ENCODE measurements at places on chromosomes 2 and 18.

DNA sequence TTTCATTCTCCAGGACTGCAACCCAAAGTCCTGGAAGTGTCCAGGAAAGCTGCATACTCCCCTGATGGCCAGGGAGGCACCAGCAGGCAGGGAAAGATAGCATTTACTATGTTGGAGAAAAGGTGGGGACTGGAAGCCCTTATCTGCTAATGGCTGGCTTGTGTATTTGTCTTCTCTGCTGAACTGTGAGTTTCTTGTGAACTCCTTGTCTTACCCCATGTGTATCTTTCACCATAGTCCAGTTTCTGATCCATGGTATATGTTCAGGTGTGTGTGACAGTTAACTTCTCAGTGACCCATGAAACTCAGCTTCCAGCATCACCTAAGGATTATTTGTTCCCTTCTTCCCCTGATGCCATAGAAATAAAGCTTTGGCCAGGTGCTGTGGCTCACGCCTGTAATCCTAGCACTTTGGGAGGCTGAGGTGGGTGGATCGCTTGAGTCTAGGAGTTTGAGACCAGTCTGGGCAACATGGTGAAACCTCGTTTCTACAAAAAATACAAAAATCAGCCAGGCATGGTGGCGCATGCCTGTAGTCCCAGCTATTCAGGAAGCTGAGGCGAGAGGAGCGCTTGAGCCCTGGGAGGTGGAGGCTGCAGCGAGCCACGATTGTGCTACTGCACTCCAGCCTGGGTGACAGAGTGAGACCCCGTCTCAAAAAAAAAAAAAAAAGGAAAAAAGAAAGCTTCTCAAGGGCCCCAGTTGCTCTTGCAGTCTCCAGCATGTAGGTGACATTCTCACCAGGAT lies 112.8 kb upstream of the MAP4K3 start:
- no peak for DNase-seq

DNA sequence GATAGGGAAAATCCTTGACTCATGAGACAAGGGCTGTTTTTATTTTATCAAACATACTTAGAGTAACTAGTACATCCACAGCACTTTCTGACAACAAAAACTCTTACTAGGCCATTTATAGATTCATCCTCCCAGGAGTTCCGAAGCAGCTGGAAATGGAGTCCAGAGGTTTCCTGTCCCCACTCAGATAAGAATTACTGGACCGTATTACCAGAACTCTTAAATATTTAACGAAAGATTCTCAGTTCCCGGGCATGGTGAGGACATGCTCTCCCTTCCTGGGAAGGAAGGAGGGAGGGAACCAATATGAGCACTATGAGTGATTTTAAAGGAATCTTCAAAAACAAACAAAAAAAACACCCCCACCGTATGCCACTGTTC lies 41.2 kb downstream of the AKAIN1 start:
- no peak for DNase-seq

DNA sequence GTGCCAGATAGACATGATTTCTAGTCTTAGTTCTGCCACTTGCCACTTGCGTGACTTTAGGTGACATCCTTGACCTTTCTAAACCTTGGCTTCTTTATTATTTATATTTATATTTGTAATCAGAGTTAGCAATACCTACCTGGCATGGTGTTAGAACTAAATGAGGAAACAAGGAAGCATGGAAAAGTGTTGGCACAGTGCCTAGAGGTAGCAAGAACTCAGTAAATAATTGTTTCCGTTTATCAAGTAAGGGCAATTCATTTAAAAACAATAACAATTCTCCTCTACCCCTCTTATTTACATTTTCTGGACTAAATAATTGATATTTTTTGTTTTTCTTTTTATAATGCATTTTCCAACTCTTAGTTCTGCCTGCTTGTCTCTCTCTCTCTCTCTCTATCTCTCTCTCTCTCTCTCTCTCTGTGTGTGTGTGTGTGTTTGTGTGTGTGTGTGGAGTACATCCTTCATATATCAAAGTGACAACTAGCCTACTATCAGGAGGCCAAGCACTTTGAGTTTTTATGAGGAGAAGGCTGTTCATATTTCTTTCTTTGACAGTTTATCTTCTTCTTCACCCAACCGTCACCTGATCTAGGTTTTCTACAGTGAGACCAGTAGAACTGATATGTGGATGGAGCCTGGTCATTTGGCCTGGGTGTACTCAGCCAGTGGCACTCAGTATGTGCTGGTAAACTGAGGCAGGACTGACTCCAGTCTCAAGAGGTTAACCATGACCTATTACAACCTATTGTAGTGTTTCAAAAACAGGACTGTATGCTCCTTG lies 134.5 kb downstream of the LRRTM1 start:
- DNase-seq = no peak

DNA sequence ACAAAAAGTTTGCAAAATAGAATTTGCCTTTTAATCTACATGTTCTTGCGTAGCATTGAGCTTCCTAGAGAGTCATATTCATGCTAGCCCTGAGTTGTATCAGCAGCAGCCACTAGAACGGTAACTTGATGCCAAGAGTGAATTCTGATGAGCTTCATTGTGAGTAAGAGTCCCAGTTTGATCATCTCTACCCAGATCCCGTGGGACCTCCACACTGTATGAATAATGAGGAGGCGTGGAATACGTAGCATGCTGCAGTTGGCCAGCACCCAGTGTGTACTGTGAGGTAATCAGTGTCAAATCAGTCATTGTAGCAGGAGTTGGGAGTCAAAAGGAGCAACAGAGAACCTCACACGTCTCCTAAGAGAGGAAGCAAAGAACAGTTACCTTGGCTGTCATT lies 197.9 kb downstream of the NEDD4L start:
- no peak for DNase-seq

- DNase-seq = no peak
Measured at GRCh38 chr2:179017773-179018357, 32.1 kb downstream of the CCDC141 start.

- DNase-seq = no peak
Measured at GRCh38 chr2:239938651-239939486, 86.3 kb downstream of the NDUFA10 start.

DNA sequence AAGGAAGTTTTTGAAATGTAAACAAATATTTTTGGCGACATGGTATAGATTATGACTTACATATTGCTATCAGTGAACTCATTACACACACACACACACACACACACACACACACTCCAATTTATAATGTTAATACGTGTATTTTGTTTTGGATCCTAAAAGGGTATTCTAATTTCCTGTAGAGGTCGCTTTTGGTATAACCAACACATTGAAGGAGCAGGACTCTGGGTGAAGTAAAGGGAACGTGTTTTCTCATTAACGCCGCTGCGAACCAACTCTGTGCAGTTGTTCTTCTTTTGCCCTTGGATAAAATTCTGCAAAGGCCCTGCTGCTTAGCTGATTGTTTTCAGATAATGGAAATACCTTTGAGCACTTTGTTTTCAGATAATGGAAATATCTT lies 190.4 kb downstream of the PMAIP1 start:
- no peak for DNase-seq

DNA sequence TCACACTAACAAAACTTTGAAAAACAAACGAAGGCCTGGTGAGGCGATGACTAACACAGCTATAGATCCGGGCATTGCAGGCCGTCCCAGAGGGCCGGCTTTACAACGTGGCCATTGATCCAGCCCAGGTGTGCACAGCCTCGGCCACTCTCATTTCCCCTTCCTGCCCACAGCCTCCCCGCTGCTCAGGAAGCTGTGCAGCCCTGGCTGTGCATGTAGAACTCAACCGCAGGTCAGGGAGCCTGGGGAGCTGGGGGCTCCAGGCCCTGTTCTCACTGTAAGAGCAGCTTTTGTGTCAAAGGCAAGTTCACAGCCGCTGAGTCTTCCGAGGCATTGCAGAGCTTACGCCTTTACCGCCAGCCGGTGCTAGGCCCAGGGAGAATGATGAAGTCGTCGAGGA lies 87.2 kb downstream of the LONRF2 start:
- DNase-seq = no peak

DNA sequence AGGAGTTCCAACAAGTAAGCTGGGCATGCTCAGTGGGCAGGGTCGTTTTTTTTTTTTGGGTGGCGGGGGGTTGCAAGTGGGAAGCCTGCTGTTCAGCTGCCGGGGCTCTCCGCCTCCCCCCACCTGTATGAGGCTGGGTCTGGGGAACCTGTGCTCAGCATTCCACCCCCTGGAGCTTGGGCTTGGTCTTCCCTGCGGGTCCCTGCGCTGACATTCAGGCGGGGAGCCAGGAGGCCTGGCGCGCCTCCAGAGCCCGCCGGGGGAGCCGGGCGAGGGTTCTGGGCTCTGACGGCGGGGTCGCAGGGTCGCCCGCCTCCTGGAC lies 822 bp upstream of the GPD2 start:
- DNase-seq = no peak

GRCh38 chr2:168611091-168611490 lies 155.0 kb downstream of the CERS6 start:
- no peak for DNase-seq
